ENCODE measurements at places on chromosomes 5 and 9.

DNA sequence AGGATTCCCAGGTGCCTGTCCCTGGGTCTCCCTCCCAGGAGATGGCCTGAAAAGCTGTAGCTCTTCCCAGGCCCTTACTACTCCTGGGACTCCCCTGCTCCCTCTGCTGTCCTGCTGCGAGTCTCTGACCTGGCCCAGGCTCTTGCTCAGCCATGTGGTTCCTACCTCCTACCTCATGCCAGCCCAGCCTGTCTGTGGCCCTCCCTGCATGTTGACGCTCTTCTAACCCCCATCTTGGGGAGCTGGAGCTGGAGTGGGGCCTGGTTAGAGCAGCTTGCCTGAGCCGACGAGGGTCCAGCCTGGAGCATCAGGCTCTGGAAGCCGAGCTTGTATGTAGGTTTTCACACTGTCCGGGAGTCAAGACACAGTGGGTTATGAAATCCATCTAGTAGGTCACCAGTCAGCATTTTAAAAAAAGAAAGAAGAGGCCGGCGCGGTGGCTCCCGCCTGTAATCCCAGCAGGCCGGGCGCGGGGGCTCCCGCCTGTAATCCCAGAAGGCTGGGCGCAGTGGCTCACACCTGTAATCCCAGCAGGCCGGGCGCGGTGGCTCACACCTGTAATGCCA, 244.4 kb downstream of the FANCC start:
- DNase-seq: no peak

DNA sequence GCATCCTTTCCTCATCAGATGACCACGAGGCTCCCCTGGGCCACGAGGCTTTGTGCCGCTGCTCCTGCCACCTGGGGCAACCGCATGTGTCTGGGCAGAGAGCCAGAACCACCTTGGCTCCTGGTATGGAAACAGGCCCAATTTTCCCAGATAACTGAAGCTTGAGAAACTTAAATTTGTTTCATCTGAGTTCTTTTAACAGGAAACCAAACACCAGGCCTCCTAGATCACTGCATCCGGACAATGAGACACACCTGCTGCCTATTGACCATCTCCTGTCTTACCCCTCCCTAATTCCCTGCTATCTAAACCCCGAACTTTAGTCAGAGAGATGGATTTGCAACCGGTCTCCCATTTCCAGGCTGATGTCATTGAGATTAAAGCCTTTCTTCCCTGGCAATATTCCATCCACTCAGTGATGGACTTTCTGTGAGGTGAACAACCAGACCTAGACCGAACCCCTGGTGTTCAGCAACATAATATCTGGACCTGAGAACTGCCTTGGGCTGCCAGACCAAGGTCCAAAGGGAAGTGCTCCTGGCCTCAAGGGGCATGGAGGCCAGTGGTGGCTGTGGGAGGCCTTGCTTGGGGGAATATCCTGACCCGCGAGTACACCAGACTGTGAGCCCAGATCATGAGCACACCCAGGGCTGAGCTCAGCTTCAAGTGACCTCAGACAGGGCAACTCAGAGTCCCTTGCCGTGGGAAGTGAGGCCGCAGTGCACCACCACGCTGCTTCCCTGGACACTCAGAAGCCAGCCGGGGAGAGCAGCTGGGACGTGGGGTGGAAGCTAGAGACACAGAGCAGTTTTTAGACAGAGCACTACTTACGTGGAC, 199.7 kb downstream of the HSPA4 start:
- no peak for DNase-seq

- DNase-seq: no peak
Measured at GRCh38 chr9:98107926-98108325, 11.1 kb downstream of the TRIM14 start.

DNA sequence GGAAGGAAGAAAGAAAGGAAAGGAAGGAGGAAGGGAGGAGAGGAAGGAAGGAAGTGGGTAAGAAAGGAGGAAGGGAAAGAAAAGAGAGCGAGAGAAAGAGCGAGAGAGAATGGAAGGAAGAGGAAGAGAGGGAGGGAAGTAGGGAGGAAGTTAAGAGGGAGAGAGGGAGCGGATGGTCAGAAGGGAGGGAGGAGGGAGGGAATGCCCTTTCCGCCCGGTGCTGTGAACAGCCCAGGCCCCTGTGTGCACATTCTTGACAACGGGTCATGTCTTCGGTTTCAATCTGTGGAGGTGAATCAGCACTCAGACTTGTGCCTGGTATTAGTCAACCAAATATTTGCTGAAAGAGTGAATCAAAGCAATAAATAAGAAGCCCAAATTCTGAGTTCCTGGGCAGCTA, 39.2 kb downstream of the PRUNE2 start:
- no peak for DNase-seq

- no peak for DNase-seq
Measured at GRCh38 chr5:163653526-163653925, 148.1 kb downstream of the MAT2B start.

Data from GF-D8 (cell line).